ENCODE measurements at places on chromosomes 3 and 15. TPM values are rescaled to one million over a fixed set of nuclear protein-coding genes. Genes with fewer than 3 reads are reported as not detected.
A peak's percentile ranks its signal among the peaks of the same experiment; 100 is the strongest.

- H3K27ac ChIP-seq, result peak overlapping the region; percentile 79
- H3K36me3 ChIP-seq, result peaks cover 19% of the 10 kb centered on the region
- H3K4me1 ChIP-seq, result peaks cover 42% of the 10 kb centered on the region
- peak overlapping the region; percentile 52 for H3K4me3 ChIP-seq
- DNase-seq, result peak; percentile 86
These were observed 1.4 kb downstream of the FES start for GRCh38 chr15:90885432-90886290.

DNA sequence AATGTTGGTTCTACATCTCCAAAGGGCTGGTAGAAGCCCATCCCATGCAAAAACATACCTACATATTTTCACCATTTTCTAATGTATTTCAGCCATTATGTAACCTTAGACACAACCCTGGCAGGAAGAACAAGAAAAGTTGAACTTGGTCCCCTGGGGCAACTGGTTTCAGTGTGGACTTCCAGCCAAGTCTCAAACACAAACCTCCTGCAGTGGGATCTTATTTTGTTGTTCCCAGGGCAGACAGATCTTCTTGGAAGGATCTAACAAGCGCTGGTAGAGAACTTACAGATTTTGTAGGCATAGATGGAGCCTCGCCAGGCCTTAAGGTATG lies 96.3 kb downstream of the ADAMTS17 start:
- no peak overlapping the region for H3K27ac ChIP-seq
- H3K36me3 ChIP-seq, result no peaks in the 10 kb centered on the region
- H3K4me3 ChIP-seq, result no peak overlapping the region
- no peaks in the 10 kb centered on the region for H3K4me1 ChIP-seq
- no peak for DNase-seq
- no peaks in the 10 kb centered on the region for H3K27me3 ChIP-seq

GRCh38 chr3:129794311-129795185 lies 99.0 kb downstream of the TMCC1 start:
- peaks cover 17% of the 10 kb centered on the region for H3K4me1 ChIP-seq
- H3K36me3 ChIP-seq, result no peaks in the 10 kb centered on the region
- no peak overlapping the region for H3K27ac ChIP-seq
- DNase-seq, result peak; percentile 22

DNA sequence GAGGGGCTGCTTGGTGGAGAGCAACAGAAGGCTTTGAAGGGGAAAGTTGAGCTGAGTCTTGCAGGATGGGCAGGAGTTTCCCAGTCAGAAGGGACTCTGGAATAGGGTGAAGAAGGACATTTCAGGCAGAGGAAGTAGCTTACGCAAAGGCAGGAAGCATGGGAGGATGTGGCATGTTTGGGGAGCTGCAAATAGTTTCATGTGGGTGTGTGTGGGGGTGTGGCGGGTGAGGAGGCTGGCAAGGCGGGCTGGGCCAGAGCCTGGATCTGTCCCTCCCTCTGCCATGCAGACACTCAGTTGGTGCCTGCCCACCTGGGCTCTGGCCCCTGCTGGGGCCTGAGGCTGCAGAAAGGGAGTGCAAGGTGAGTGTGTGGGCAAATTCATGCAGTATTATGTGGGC lies 10.4 kb downstream of the TEX264 start:
- H3K27me3 ChIP-seq, result no peaks in the 10 kb centered on the region
- peak overlapping the region; percentile 87 for H3K27ac ChIP-seq
- DNase-seq, result peak; percentile 78
- H3K4me1 ChIP-seq, result peaks cover 94% of the 10 kb centered on the region
- peaks cover 63% of the 10 kb centered on the region for H3K36me3 ChIP-seq

GRCh38 chr3:79872483-79872882 lies 104.7 kb upstream of the ROBO1 start:
- DNase-seq, result no peak
- H3K27me3 ChIP-seq, result no peaks in the 10 kb centered on the region
- no peaks in the 10 kb centered on the region for H3K36me3 ChIP-seq
- H3K4me3 ChIP-seq, result no peak overlapping the region

DNA sequence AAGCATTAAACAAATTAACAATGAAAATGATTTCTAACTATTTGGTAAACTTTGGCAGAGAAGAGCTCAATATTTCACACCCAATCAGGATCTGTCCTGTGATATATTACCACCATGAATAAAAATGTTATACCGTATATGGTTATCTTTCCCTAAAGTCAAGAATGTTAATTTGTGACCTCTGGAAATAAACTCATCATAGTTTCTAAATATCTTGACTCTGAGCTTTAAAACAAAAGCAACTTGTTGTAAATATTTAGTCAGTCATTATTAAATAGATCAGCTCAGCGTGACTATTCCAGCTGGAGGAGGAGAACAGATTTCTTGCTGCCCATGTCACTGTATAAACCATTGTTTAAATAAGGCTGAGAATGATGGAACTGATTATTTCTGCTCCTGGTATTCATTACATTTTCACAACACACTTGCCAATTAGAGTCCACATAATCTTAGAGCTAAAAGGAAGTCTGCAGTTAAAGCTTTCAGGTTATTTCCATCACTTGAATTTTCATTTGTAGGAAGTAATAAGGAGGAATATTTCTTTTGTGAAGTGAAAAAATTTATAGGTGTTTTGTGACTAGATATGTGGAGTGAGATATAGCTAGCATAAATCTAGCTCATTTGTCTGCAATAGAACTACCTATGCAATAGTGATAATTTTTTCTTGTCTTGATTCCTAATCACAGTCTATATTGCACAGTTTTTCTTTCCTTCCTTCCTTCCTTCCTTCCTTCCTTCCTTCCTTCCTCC lies 106.5 kb upstream of the P2RY1 start:
- no peak overlapping the region for H3K4me3 ChIP-seq
- no peaks in the 10 kb centered on the region for H3K27me3 ChIP-seq
- DNase-seq, result no peak

DNA sequence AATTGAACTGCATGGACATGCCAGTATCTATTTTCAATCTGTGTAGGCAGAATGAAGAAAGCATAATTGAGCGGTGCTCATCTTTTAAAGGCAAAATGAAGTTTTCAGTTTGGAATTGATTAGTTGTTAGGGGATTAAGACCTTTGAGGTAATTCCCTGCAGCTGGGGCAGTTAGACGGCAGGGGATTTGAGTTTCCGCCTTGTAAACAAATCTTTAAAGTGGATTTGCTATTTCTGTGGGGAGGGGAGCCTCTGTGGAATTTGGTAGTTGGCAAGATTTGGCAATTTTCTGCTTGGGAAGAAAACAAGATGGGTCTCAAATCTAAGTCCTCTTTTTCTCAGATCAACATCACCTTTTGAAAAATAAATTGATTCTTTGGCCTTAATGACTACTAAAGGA lies 212.5 kb upstream of the CNTN6 start:
- no peaks in the 10 kb centered on the region for H3K27me3 ChIP-seq
- H3K27ac ChIP-seq, result no peak overlapping the region
- DNase-seq, result no peak
- peaks cover 3% of the 10 kb centered on the region for H3K4me1 ChIP-seq

The NDN gene
- 4.7 TPM for total RNA-seq

The ROPN1 gene
- not detected for total RNA-seq

The CHDH gene
- total RNA-seq, result 0.21 TPM

DNA sequence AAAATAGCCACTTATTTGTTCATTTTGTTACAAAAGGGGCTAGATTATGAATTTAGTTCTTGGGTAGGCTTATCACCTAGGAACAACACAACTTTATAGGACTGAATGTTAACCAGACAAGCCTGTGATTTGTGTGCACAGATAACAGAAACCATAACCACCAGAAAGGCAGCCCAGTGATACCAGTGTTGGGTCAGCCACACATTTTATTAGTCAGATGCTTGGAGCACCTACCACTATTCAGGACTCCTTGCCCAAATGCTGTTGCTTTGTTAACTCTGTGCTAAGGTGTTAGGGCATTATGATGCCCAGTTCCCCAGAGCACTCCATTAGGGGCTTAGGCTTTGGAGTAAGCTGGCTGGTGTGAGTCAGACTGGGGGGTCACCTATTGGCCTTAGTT lies 22.5 kb downstream of the PLCL2 start:
- H3K4me3 ChIP-seq, result peak overlapping the region; percentile 9
- no peak overlapping the region for H3K27ac ChIP-seq
- H3K4me1 ChIP-seq, result peaks cover 56% of the 10 kb centered on the region
- H3K27me3 ChIP-seq, result no peaks in the 10 kb centered on the region
- DNase-seq, result no peak

The STARD9 gene
- 12.8 TPM for total RNA-seq

GRCh38 chr3:134854254-134854653 lies 59.2 kb downstream of the EPHB1 start:
- peaks cover 10% of the 10 kb centered on the region for H3K27me3 ChIP-seq
- DNase-seq, result no peak
- H3K4me1 ChIP-seq, result peaks cover 21% of the 10 kb centered on the region
- no peak overlapping the region for H3K4me3 ChIP-seq
- H3K27ac ChIP-seq, result no peak overlapping the region

The GABRB3 gene
- total RNA-seq, result 0.13 TPM

The THRB gene
- total RNA-seq, result not detected

The ZBBX gene
- not detected for total RNA-seq

- H3K36me3 ChIP-seq, result peaks cover 25% of the 10 kb centered on the region
- H3K27me3 ChIP-seq, result no peaks in the 10 kb centered on the region
These were observed 151.9 kb downstream of the RBPMS2 start for GRCh38 chr15:64623347-64623996.

DNA sequence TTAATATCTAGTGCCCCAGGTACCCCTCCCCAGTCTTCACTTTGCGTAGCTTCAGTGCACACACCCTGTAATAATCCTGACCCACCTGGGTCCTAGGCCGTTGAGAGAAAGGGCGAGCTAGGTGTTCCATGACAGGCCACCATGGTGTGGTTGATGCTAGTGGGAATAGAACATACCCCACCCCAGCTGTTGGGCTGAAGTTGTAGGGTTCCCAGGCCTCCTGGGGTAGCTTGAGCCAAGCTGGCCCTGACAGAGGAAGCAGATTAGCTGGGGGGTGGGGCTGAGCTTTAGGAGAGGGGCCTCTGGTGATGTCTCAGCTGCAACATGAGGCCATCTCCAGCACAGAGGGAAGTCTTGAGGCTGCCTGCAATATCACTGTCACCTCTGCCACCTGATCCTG lies 40.5 kb downstream of the RAB11A start:
- peaks cover 12% of the 10 kb centered on the region for H3K36me3 ChIP-seq
- DNase-seq, result no peak
- no peak overlapping the region for H3K4me3 ChIP-seq
- no peaks in the 10 kb centered on the region for H3K4me1 ChIP-seq

DNA sequence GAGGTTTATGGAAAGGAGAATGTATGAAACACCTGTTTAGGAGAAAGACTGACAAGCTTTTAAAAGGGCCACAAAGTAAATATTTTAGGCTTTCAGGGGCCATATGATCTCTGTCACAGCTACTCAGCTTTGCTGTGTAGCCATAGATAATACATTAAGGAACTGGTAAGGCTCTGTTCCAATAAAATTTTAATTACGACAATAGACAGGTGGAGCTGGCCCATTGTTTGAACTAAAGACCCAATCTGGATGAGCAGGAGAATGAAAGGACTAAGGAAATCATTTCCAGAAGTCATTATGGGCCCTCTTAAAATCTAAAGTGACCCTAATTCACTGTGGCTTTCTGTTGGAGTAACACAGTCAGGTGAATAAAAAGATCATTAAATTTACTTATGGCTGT lies 48.5 kb upstream of the SLC12A8 start:
- DNase-seq, result no peak
- H3K4me1 ChIP-seq, result peaks cover 2% of the 10 kb centered on the region
- H3K36me3 ChIP-seq, result peaks cover 31% of the 10 kb centered on the region
- H3K27ac ChIP-seq, result no peak overlapping the region
- no peaks in the 10 kb centered on the region for H3K27me3 ChIP-seq
- no peak overlapping the region for H3K4me3 ChIP-seq

DNA sequence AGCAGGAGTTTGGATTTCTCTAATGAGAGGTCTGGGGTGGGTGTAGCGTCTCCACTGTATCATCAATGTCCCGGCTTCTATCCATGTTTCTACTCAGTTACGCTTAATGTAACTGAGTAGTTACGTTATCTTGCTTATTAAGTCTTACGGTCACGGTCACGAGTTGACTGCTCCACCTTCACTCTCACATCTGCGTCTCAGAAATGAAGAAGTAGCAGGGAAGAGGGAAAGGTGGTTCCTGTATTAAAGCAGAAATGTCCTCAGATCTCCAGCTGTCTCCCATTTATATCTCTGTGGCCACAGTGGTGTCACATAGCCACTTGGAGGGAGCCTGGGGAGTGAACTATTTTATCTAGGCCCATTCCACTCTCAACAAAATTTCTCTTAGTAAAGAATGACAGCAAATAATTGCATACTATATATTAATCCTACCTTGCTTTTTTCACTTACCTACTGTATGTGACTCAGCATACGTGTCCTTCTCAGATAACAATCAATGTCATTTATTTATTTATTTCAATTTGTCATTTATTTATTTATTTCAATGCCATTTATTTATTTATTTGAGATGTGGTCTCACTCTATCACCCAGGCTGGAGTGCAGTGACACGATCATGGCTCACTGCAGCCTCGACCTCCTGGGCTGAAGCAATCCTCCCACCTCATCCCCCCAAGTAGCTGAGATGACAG lies 39.7 kb upstream of the RNU6-1 start:
- no peak overlapping the region for H3K4me3 ChIP-seq
- no peaks in the 10 kb centered on the region for H3K36me3 ChIP-seq
- H3K27me3 ChIP-seq, result peaks cover 16% of the 10 kb centered on the region
- H3K4me1 ChIP-seq, result peaks cover 14% of the 10 kb centered on the region
- no peak overlapping the region for H3K27ac ChIP-seq

DNA sequence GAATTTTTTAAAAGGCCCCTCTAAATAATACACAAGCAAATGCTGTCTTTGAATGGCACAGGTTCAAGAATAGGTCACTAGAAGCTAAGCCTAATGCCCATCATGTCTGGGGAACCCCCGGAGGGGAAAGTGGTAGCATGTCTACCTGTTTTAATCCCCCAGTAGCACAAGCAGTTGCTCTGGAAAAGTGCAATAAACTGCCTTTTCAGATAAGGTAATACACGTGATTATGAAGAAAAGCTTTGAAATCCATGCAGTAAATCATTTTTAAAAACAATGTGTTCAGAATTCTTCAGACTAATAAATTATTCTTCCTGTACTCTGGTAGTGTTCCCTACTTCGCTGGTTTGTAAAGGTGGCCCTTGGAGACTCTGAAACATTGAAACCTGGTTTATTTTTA lies 922.2 kb downstream of the ROBO1 start:
- H3K27ac ChIP-seq, result no peak overlapping the region
- no peak overlapping the region for H3K4me3 ChIP-seq
- no peaks in the 10 kb centered on the region for H3K36me3 ChIP-seq

DNA sequence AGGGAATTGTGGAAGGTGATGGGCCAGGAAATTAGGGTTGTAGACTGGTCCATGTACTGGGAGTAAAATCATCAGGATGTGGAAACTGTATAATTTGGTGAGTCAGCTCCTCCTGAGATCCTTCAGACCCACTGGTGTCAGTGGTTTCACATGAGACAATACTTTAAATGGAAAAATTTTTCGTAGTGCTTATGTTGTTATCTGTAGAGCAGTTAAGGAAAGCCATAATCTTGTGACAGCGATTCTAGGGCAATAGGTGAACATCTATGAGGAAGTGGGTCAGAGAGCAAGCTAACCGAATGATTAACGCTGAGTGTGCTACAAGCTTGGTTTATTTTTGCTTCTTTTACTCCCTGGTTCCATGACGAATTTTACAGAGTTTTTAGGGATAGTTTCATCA lies 200.6 kb downstream of the CADM2 start:
- no peaks in the 10 kb centered on the region for H3K27me3 ChIP-seq
- no peak for DNase-seq
- no peak overlapping the region for H3K4me3 ChIP-seq
- no peaks in the 10 kb centered on the region for H3K4me1 ChIP-seq

GRCh38 chr3:173217127-173217526 lies 76.1 kb upstream of the SPATA16 start:
- no peaks in the 10 kb centered on the region for H3K4me1 ChIP-seq
- H3K27me3 ChIP-seq, result no peaks in the 10 kb centered on the region

Measured in activated CD8-positive, alpha-beta T cell treated with anti-CD3 and anti-CD28 coated beads, Interleukin-2, amount 10 ng/mL, durations not matched to agents 7 days and 5 days (primary cell).